ENCODE measurements at places on chromosomes 2 and 18.

GRCh38 chr18:29156531-29156930, 979.6 kb upstream of the CDH2 start:
- no peak for DNase-seq

GRCh38 chr2:44638649-44639048, 276.9 kb downstream of the CAMKMT start:
- no peak for DNase-seq

DNA sequence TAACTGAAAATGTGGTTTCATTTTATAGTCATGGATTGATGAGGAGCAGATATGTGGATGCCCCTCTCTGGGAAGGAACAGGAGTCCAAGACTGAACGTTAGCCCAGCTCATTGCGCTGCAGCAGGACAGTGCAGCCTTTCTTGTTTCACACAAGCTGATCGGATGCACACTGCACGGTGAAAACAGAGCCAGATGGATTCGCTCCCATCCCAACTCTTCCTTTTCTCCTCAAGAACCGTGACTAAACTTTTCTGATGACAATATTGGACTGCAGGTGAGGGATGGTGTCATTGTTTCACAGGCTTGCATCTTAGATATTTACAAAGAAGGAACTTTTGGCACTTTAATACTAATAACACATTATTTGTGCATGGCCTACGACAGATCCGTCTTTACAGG, 33.8 kb upstream of the COPS8 start:
- DNase-seq, result no peak

DNA sequence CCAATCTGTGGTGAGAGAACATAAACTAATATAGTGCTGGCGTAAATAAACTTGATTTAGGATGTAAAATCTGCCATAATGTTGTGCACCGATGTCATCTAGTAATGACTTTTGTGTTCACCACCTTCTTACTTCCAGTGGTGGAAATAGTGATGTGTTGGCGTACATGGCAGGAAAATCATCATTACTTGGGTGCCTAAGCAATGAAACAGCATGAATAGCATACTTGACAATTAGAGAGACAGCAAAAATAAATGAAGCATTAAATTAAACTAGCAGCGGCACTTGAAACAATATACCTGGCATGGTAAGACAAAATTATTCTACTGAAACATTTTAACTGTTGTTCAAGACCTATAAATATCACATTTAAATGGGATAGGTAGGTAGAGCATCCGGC, 73.2 kb upstream of the DSC1 start:
- DNase-seq, result no peak

DNA sequence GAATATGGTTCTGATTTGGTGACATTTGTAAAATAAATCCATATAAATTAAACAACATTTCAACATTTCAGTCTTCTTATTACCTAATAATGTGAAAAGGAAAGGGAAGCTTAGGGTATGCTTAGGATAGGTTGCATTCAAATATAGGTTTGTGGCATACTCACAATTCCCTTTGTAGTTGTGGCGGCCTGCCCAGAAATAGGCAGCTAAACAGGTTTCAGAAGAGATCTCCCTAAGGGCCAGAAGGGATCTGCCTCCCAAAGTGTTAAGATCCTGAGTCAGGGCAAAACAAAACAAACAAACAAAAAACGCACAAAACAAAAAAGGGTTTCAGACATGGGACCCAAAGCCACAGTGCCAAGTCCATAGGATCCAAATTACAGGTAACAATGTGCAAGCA, 41.4 kb upstream of the TCF7L1 start:
- no peak for DNase-seq
